HCT116 (cell line): ENCODE measurements at places on chromosomes 7 and 10.

DNA sequence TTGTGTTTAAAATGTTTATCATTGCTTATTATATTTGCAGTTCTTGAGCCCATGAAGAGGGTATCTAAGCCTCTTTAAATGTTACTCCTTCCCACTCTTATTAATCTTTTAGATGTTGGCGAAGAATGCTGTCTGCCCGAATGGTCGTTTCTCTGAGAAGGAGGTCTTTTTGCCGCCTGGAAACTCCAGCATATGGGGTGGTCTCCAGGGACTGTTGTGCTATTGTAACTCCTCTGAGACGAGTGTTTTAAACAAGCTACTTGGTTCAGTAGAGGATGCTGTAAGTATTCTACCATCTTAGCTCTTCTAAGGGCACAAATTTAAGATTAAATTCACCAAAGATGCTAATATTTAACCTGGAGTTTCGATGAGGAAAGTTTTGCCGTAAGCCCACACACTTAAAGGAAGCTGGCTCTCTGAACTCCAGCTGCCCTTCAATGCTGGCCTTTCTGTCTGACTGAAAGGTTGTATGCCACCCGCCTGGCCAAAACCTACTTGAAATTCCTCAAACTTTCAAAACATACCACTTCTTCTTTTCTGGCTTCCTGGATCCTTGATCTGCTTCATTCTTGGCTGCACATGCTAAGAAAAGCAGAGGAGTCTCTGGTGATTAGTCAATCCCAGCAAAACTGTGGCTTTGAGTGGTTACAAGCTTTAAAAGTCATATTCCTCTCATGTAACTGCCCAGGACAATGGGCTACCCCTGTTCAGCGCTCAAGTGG is 74.7 kb downstream of the ABCA13 start:
- DNase-seq: no peak

DNA sequence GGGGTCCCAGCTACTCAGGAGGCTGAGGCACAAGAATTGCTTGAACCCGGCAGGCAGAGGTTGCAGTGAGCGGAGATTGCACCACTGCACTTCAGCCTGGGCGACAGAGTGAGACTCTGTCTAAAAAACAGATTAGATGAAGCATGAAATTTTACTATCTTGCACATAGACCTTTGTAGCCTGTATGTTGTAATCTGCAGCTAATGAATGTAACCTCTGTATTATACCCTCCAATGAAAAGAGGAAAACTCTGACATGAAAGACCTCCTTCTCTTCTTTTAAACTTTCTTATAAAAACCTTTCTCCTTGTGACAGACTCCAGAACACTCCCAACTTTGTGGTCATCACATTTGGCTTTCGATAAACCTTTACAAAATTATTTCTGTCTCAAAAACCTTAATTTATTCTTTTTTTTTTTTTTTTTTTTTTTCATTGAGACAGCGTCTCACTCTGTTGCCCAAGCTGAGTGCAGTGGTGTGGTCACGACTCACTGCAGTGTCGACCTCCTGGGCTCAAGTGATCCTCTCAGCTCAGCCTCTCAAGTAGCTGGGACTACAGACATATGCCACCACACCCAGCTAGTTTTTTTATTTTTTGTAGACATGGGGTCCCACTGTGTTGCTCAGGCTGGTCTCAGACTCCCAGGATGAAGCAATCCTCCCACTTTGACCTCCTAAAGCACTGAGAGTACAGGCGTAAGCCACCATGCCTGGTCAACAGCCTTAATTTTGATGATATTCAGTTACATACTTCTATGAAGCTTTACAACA is 97.4 kb downstream of the SVOPL start:
- no peak for DNase-seq

GRCh38 chr10:25083546-25084111 is 67.2 kb downstream of the THNSL1 start:
- DNase-seq: no peak

- DNase-seq: no peak
Measured at GRCh38 chr7:13910805-13911551, 78.5 kb downstream of the ETV1 start.

- no peak for DNase-seq
Measured at GRCh38 chr7:87543623-87544022, 57.1 kb downstream of the ABCB1 start.

GRCh38 chr7:131503639-131504038 is 52.8 kb downstream of the PODXL start:
- DNase-seq: no peak

DNA sequence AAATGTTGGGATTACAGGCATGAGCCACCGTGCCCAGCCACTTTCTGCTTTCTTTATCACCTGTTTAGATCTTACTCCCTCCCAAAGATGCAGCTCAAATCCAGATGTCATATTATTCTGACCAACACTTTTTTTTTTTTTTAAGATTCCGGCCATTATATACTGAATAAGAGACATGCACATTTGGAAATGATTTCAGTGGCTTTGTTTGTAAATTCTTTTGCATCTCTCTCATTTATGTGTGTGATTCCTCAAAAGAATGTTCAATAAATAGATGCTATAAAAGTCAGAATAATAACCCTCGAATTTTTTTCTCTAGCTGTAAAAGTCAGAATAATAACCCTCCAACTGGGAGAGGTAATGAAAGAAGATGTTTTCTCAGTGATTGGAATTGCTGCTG is 25.4 kb downstream of the HECW1 start:
- no peak for DNase-seq

- DNase-seq: no peak
Measured at GRCh38 chr7:11410656-11411644, 421.0 kb downstream of the THSD7A start.

DNA sequence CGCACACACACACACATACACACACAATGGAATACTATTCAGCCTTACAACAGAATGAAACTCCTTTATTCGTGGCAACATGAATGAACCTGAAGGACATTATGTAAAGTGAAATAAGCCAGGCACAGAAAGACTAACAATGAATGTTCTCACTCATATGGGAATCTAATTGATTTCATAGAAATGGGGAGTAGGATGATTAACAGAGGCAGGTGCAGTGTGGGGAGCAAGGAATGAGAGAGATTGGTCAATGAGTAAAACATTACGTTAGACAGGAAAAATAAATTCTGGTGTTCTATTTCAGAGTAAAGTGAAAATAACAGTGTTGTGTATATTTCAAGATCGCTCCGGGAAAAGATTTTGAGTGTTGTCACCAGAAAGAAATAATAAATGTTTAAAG is 694.5 kb downstream of the NXPH1 start:
- DNase-seq: no peak

GRCh38 chr10:24652381-24652957 is 71.2 kb downstream of the ARHGAP21 start:
- no peak for DNase-seq

- no peak for DNase-seq
Measured at GRCh38 chr7:8380130-8380529, 53.3 kb upstream of the NXPH1 start.

DNA sequence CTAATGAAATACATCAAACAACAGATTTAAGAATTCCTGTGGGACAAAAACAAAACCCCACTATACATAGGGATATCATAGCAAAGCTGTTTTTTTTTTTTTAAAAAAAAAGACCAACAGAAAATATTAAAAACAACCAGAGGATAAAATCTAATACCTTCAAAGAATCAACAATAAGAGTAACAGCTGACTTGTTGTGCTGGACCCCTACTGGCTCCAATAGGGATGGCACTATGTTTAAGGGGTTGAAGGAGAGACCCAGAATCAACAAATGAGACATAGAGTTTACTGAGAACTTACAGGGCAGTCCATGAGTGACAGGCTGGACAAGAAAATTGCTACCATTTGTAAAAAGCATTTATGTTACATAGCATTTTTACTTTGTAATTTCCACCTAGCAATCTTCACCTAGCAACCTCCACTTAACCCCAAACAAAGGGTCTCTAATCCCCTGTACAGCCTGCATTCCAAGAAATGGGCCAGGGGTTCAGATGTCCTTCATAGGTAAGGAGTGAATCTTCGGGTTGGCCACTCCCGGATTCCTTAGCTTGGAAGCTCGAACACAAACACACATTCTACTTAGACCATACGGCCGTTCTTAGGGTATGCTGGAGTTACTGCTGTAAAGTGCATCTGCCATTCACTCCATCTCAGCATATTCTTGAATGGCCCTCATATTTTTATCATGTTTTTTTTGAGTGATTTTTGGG is 25.8 kb downstream of the ASZ1 start:
- DNase-seq: no peak

- DNase-seq: no peak
Measured at GRCh38 chr7:55127622-55128081, 108.8 kb downstream of the EGFR start.

- no peak for DNase-seq
Measured at GRCh38 chr10:32938554-32939061, 19.4 kb downstream of the ITGB1 start.

- DNase-seq: no peak
Measured at GRCh38 chr7:29405891-29406290, 157.7 kb upstream of the PRR15 start.

DNA sequence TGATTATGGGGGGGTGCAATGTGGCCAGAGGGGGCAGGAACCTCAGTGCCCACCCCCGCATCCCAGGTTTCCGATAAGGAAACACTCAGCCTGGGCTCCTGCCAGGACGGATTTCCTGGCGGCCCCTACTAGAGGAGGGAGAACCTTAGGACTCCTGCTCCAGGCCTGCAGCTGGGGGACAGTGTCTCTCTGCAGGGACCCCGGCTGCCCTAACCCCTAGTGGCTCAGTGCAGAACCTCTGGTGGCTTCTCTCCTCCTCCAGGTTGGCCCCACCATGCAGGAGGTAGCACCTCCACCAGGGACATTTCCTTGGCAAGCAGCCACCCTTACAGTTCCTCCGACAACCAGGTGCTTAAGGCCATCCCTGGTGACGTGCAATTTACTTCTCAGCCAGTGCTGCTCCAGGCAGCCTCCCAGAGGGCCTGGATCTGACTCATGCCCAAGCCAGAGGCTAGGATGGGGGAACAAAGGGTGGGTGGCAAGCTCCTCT is 31.9 kb downstream of the SH2B2 start:
- peak; percentile 48 for DNase-seq
